PC-9 (cell line): ENCODE measurements at places on chromosomes 2 and 18. TPM values are rescaled to one million over a fixed set of nuclear protein-coding genes. Genes with fewer than 3 reads are reported as not detected.

SLC20A1 gene
- total RNA-seq: 99.9 and 106 TPM in 2 replicates

TEKT4 gene
- total RNA-seq: 0.15 TPM in 1 of 2 replicates, not detected in the other

MCFD2 gene
- total RNA-seq: 127 and 163 TPM in 2 replicates

C2orf78 gene
- not detected in 2 replicates for total RNA-seq

FABP1 gene
- not detected in 2 replicates for total RNA-seq
